Hypothalamus (tissue), 51 donors: ENCODE measurements at places on chromosomes 1 and 21.

- no peak for DNase-seq
These were observed 8.9 kb downstream of the LSS start for GRCh38 chr21:46219591-46220239.

GRCh38 chr1:20587661-20588053 is 1.2 kb upstream of the CDA start:
- DNase-seq: no peak

- no peak for DNase-seq
These were observed 235.4 kb upstream of the LYPLAL1 start for GRCh38 chr1:218938259-218938658.

- peak; percentile 75 for DNase-seq
These were observed 578.5 kb downstream of the USP25 start for GRCh38 chr21:16308269-16308668.

DNA sequence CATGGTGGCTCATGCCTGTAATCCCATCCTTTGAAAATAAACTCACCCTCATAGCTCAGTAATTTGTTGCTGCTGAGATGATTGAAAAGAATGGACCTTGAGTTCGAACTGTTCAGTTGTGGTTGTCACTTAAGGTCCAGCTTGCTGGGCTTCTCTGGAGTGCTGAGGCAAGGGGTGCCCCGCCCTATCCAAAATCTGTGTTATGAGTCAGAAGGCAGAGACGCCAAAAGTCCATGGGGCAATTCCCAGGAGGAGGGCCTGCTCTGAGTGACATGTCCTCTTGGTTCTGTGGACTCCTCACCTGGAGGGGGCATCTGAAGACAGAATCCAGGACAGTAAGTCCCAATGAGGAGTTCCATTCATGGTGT is 64.8 kb downstream of the MYOM3 start:
- DNase-seq: no peak

GRCh38 chr21:38950435-38951094 is 144.8 kb downstream of the ETS2 start:
- DNase-seq: no peak

GRCh38 chr21:42405064-42406013 is 1.6 kb downstream of the UBASH3A start:
- no peak for DNase-seq

GRCh38 chr1:234642428-234642827 is 32.5 kb upstream of the IRF2BP2 start:
- DNase-seq: no peak

- DNase-seq: no peak
These were observed 121.3 kb downstream of the HFM1 start for GRCh38 chr1:91283421-91283726.

DNA sequence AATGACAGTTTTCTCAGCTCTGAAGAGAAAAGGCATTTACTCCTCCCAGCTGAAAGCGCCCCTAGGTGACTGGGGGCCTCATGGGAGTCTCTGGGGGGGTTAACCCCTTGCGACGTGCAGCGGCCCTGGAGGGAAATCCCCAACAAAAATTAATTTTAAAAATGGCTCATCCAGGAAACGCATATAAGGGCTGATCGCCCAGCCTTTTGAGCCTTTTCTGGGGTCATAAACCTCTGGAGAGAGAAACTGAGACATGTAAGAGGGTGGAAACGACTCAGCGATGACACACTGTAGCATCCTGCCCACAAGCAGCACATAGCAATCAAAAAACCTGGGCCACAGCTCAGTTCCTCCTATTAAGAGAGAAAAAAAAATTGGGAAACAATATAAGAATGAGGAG is 20.4 kb upstream of the HPDL start:
- no peak for DNase-seq

DNA sequence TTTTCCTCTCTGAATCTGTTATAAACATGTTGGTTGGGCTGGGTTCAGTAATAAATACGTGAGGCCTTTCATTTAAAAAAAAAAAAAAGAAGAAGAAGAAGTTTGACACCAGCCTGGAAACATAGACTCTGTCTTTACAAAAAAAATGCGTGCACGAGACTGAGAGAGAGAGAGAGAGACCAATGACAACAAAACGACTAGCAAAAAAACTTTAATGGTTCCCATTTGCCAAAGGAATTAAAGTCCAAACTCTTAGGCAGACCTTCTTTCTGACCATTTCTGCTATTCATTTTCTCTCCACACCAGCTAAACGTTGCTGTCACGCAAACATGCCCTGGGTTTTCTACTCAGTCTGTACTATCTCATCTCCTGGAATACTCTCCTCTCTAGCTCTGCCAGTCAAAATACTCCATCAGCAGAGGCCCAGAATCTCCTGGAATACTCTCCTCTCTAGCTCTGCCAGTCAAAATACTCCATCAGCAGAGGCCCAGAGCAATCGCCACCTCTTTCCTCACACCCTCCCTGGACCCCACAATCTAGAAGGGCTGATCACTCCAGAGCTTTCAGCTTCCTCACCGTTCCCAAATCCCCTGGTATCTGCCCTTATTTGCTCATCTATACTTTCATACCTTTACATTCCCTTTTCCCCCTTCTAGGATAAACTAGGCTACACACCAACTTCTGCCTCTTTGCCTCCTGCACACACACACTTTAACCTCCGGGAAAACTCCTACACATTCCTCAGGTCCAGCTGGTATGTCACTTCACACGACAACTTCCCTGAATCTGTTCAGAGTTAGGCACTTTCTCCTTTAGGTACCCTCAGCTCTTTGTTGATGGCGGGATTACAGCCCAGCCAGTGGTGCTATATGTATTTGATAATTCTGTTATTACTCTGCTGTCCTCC is 100.0 kb downstream of the CDC7 start:
- DNase-seq: no peak

DNA sequence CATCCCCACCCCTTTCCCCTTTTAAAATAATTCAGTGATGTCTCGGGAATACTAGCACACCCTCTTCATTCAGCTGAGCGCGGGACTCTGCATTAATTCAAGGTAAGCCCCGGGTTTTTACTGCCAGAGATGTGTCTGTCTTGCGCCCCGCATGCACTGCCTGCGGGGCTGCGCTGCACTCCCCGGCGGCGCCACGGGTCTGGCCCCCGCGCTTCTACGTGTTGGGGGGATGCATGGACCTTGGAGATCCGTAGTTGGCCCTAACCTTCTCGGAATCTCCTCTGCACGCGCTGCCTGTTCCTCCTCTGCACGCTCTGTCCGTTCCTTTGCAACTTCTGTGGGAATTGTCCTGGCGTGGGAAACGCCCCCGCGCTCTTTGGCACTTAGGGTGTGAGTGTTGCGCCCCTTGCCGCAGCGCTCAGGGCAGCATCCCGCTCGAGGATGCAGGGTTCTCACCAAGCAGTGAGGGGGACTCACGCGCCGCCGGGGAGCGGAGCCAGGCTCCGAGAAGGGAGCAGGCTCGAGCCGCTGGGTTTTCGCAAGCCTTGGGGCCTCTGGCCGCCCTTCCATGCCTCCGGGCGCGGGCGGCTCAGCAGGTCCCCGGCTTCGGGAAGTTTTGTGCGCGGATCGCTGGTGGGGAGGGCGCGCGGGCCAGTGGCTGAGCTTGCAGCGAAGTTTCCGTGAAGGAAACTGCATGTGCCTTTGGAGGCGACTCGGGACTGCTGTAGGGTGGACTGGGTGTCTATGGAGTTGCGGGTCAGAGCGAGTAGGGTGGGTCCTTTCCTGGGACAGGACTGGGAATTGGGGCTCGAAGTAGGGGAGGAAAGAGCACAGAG is 165.1 kb upstream of the CACNA1E start:
- no peak for DNase-seq

GRCh38 chr1:234765672-234766071 is 155.7 kb upstream of the IRF2BP2 start:
- DNase-seq: no peak

GRCh38 chr1:199696225-199696624 is 331.3 kb upstream of the NR5A2 start:
- DNase-seq: no peak

DNA sequence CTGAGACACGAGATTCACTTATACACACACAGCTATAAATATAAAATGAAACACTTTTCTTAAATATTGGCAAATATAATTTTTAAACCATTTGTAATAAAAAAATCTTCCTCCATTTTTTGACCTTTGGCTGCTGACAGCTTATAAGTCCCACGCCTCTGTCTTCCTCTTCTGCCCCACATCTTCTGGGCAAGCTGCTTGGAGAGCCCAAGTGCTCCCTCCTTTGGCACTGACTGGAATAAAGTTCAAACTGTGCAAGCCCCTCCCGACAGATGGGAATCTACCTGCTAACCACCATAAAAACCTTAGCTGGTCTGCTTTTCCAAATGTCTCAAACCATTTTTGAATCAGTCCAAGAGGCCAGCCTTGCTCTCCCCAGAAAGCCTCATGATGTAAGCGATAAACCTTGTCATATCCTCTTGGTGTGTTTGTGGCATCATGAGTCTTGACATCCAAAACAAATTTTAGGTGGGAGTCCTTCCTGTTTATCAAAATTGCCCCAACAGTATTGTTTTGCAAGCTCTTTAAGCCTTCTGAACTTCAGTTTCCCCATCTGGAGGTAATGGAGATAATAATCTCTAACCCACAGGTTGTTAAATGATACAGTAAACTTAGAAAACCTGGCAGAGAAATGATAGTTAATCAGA is 99.8 kb downstream of the SNX7 start:
- DNase-seq: no peak

DNA sequence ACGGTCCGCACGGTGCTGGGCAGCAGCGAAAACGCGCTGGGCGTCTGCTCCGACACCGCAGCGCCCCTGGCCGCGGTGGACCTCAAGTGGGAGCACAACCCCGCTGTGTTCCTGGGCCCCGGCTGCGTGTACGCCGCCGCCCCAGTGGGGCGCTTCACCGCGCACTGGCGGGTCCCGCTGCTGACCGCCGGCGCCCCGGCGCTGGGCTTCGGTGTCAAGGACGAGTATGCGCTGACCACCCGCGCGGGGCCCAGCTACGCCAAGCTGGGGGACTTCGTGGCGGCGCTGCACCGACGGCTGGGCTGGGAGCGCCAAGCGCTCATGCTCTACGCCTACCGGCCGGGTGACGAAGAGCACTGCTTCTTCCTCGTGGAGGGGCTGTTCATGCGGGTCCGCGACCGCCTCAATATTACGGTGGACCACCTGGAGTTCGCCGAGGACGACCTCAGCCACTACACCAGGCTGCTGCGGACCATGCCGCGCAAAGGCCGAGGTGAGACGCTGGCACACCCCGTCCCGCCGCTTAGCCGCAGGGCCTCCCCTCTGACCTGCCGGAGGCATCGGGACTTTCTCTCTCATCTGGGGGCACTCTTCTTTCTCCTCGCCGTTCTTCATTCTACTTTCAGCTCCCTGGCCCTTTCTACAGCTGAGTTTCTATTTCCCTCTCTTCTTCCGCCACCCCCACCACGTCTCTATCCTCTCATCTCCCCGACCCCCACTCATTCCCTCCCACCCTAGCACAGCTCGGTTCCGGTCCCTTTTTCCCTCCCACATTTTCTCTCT is 1.0 kb downstream of the NPR1 start:
- no peak for DNase-seq

- DNase-seq: peak; percentile 56
These were observed 11.3 kb downstream of the TMEM63A start for GRCh38 chr1:225870911-225871310.

GRCh38 chr1:8870616-8871538 is 7.6 kb downstream of the ENO1 start:
- no peak for DNase-seq

DNA sequence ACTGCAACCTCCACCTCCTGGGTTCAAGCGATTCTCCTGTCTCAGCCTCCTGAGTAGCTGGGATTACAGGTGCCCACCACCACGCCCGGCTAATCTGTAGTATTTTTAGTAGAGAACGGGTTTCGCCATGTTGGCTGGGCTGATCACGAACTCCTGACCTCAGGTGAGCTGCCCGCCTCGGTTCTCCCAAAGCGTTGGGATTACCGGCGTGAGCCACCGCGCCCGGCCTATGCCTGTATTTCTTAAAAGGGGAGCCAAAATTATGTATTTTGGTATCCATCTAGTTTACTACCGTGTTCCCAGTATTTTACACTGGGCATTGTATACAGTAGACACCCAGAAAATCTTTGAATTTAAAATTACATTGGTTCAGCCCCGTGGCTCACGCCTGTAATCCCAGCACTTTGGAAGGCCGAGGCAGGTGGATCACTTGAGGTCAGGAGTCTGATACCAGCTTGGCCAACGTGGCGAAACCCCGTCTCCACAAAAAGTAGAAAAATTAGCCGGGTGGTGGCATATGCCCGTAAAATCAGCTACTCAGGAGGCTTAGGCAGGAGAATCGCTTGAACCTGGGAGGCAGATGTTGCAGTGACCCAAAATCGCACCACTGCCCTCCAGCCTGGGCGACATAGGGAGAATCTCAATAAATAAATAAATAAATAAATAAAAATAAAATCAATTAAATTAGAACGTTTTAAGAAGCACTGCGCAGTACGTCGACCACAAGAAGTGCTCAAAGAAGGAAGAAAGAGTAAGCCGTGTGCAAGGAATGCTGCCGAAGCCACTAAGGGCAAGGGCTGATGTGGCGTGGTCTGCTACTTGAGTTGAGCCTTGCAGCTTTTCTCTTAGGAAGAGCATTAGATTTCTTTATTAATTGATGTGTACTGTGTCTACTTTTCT is 1.5 kb upstream of the THRAP3 start:
- no peak for DNase-seq

DNA sequence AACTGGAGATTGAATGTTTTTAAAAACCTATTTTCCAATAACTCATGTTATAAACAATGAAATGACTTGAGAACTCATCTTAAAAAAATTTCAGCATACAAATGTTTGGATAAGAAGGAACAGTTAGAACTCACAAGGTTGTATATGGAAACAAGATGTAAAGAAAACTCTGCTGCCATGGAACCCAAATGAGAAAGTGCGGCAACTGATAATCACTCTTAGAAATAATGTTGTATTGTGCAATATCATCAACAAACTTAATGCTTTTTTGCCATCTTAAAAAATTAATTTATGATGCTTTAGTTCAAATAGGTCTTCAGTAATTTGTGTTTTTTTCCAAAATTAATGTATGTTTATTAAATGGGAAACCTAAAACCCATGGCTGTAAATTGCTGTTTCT is 461.1 kb upstream of the NCAM2 start:
- DNase-seq: no peak

GRCh38 chr1:67685558-67686266 is 711 bp downstream of the GADD45A start:
- DNase-seq: peak; percentile 54

GRCh38 chr1:186882372-186883134 is 53.8 kb downstream of the PLA2G4A start:
- no peak for DNase-seq

DNA sequence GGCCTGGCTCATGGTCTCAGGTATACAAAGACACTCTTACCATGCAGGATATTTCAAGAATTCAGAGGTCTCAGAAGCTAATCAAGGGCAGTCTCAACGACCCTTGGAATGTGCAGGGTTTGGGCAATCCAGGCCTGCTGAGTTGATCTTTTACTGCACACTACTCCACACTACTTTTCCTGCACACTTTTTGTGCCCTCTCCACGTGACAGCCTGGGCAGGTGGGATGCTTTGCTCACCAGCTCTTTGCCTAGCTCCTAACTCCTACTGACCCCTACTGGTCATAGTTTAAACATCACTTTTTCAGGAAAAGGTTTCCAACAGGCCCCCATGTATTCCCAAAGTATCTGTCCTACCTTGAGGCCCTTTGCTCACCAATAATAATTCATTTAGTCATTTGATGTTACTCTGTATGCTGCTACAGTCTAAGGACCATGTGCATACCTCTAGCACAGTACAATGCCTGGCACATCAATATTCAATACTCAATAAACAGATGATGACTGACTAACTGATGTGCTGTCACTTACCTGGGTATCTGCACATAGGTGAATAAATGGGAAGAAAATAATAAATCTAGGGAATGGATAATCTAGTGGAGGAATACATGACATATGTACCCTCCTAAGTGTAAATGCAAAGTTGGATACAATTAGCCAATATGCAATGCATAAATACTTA is 9.6 kb downstream of the DUSP23 start:
- DNase-seq: no peak
